Activated CD4-positive, CD25-positive, alpha-beta regulatory T cell (primary cell): ENCODE measurements at places on chromosomes 3 and 15.

DNA sequence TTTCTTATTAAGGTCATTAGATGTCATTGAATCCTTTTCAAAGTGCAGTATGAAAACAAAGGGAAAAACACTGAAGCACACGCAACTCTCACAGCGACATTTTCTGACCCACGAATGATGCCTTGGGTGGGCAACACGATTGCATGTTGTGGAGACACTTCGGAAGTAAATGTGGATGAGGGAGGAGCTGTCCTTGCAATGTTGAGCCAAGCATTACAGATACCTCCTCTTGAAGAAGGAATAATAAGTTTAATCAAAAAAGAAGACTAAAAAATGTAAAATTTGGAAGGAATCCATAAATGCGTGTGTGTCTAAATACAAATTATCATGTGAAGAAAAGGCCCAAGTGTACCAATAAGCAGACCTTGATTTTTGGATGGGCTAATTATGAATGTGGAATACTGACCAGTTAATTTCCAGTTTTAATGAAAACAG is 16.9 kb downstream of the THBS1 start:
- no peak for DNase-seq

- no peak for DNase-seq
These were observed 673.4 kb upstream of the CBLB start for GRCh38 chr3:106542101-106542769.

- no peak for DNase-seq
These were observed 79.9 kb upstream of the ONECUT1 start for GRCh38 chr15:52870015-52870414.

DNA sequence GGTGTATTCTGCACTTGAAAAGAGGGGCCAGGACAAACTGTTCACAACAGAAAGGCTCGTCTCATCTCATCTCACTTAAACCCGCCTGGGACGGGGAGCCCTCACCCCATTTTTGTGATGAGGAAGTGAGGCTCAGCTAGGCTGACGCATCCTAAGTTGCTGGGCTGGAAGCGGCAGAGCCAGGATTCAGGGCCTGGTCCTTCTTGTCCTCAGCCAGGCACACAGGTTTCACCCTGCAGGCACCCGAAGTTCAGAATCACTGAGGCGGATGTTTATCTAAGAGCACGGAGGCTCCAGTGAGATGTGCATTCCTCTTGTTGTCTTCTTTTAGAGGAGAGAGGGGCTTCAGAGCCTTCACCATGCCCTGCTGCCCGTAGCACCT is 51.1 kb upstream of the PLXNA1 start:
- no peak for DNase-seq

- DNase-seq: peak; percentile 4
These were observed 25.0 kb downstream of the MSL2 start for GRCh38 chr3:136171097-136171542.

DNA sequence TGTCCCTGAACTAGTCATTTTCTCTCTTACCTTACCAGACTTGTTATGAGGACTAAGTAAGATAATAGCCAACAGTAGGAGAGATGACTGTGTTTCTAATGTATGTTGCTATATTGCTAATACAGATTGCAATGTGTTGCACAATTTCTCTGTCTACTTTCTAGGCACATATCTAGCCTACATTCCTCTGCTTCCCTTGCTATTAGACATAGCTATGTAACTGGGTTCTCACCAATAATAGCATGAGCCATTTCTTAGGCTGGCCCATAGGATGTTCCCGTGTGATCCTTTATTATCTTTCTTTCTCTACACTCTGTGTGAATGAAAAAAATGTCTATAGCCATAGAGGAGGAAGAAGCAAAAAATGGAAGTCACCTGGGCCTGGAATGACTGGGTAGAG is 6.8 kb upstream of the LRRN1 start:
- no peak for DNase-seq

GRCh38 chr15:25838191-25838870 is 24.8 kb downstream of the ATP10A start:
- no peak for DNase-seq

GRCh38 chr3:194540274-194540905 is 53.6 kb upstream of the ATP13A3 start:
- DNase-seq: no peak

DNA sequence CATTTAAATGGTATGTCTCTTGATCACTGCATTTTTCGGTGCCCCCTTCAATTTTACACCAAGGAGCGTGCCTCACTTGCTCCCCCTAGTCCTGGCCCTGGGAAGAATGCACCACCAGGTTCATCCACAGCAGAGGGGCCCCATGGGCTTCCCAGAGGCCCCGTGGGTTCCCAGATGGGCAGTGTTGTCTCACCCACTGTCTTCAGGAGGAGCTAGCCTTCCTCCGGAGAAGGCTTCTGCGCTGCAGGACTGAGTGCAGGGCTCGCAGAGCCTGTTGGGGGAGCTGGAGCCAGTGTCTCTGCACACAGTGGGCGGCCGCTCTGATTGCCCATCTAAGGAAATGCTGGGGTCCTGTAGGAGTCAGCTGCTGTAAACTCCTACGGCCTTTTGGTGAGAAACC is 45.9 kb downstream of the POLR2M start:
- DNase-seq: no peak

- no peak for DNase-seq
These were observed 85.1 kb downstream of the ZBTB20 start for GRCh38 chr3:115062009-115062408.

DNA sequence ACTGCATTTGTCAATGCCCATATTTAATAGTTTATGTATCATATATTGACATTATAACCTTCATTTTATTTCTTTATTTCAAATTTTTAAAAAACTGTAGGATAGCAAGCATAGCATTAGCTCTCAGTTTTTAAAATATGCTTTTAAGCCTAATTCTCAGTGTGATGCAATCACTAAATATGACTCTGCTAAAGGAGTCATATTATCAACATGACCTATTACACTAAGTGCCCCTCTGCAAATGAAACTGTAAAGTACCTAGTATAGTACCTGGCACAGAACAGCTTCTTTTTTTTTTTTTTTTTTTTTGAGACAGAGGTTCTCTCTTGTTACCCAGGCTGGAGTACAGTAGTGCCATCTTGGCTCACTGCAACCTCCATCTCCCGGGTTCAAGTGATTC is 179.4 kb upstream of the CGNL1 start:
- DNase-seq: no peak

- no peak for DNase-seq
These were observed 382.5 kb upstream of the CBLB start for GRCh38 chr3:106251160-106251892.

DNA sequence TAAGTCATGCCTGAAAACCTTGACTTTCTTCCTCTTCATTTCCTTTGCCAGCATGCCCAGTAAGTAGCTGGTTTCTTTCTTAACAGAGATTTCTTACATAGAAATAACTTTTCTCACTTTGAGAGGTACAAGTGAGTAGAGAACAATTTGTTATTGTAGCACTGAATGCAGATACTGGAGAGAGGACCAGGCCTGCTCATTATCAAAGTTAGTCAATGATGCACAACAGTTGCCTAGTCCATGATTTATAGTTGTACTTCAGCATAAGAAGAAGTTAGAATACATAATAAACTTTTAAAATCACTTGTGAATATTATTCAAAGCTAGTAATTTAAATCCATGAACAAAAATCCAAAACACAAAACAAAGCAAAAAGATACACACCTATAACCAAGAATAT is 213.0 kb downstream of the PCCB start:
- no peak for DNase-seq

- no peak for DNase-seq
These were observed 67.6 kb upstream of the SH3GL3 start for GRCh38 chr15:83379579-83379959.

- DNase-seq: no peak
These were observed 39.0 kb upstream of the IGF1R start for GRCh38 chr15:98609144-98609852.

- no peak for DNase-seq
These were observed 147.0 kb downstream of the PDE8A start for GRCh38 chr15:85128621-85129020.

DNA sequence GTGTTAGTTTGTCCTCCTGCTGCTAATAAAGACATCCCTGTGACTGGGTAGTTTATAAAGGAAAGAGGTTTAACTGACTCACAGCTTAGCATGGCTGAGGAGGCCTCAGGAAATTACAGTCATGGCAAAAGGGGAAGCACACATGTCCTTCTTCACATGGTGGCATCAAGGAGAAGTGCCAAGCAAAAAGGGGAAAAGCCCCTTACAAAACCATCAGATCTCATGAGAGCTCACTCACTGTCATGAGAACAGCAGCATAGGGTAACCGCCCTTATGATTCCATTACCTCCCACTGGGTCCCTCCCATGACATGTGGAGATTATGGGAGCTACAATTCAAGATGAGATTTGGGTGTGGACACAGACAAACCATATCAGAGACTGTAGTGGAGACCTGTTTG is 27.0 kb downstream of the TM2D3 start:
- DNase-seq: no peak

DNA sequence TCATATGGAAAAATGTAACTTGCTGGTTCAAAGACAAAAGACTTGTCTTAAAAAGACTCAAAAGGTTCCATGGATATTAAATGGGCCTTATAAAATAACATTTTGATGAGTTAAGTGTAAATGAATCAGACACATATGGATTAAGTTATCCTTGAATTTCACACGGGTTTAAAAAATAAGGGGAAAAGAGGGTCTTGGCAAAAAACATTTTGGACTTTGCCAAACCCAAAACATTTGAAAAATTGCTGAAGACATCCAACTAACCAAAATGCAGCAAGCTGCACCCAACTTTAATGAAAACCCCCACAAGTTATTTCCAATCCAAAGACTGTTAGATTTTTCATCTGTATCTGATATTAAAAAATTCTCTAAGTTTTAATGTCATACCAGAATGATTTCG is 200.7 kb downstream of the MEIS2 start:
- DNase-seq: no peak

DNA sequence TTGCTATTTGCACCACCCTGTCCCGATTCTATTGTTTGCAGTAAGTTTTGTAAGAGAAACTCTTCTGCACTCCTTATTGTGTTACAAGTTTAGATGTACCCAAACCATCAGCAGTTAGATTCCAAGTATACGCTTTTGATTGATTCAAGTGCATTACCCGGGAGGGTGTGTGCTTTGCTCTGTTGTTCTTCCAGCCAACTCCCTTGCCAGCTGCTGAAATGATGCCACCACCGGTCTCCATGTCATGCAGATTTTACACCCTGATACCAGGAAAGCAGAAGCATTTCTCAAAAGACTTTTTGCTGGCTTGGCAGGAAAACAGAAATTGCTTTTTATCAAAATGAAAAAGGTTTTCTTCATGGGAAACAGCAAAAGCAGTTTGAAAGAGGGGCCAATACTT is 1006.6 kb upstream of the CFAP20DC start:
- DNase-seq: no peak

DNA sequence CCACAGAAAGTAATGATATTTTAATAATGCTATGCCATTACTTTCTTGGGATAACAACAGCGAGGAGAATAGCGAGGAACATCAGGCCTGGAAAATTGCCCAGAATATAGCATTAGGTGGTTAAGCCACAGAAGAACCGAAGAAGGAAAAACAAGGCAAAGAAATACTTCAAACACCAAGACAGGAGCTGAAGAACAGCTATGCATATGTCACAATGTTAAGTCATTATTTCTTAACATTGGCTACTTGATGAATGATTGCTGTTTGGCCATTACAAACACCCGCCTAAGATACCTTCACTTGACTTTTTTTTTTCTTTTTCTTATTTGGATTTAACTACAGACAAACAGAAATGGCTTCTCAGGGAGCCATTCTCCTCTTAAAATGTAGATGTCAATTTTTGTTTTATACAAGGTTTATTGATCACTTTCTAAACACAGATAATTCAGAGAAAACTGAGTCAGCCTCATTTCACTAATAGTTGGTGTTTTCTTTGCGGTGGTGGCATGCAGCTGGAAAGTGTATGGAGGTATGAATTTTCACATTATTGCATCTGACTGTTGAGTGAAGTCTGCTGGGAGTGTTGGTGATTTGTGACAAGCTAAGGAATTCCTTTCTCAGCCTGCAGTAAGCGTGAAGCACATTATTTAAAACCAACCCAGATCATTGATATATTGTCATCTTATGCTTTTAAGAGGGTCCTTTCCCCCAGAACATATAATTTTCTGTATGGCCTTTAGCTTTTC is 705.7 kb upstream of the NR2F2 start:
- no peak for DNase-seq

- no peak for DNase-seq
These were observed 57.5 kb upstream of the PRR23E start for GRCh38 chr3:127135241-127136023.

- no peak for DNase-seq
These were observed 54.4 kb upstream of the WNT7A start for GRCh38 chr3:13934315-13934714.

- DNase-seq: no peak
These were observed 10.8 kb downstream of the ITGA11 start for GRCh38 chr15:68421115-68421551.

DNA sequence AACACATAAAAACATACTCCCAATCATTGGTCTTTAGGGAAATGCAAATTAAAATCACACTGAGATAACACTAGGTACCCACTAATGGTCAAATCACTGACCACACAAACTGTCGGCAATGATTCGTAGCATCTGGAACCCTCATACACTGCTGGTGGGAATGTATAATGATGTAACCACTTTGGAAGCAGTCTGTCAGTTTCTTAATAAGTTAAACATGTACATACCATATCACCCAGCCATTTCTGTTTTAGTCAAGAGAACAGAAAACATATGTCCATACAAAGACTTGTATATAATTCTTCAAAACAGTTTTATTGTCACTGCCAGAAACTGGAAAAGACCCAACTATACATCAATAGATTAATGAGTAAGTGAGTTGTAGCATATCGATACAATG is 63.3 kb upstream of the LRRC3B start:
- DNase-seq: no peak

- no peak for DNase-seq
These were observed 40.7 kb downstream of the MYRIP start for GRCh38 chr3:39849992-39850715.

DNA sequence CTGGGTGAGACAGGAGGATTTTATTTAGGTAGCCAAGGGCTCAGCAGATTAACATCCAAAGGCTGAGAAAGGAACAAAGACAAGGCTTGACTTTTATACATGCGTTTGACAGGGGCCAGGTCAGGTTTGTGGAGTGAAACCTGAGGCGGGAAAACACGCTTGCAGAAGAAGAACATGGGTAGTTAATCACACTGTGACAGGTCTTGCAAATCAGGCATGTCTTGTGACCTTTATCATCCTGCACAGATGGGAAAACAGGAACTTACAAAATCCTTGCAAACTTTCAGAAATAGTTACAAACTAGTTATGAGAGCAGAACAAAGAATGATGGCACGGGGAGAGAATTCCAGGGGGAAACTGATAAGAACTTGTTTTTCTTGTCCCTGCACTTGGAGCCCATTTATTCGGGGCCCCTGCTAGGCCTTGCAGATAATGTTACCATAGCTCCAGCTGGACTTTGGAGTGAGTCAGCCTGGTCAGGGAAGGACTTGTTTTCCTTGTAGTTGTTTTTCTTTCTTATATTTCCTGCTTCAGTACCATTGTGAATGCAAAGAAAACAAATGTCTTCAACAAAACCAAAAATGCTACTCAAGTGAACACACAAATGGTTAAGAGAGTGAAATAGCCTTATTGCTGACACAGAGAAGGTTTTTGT is 965.9 kb upstream of the ROBO1 start:
- DNase-seq: no peak

GRCh38 chr3:174010907-174011306 is 613.4 kb downstream of the NLGN1 start:
- DNase-seq: no peak
